ENCODE measurements at places on chromosomes 1 and 21. TPM values are rescaled to one million over a fixed set of nuclear protein-coding genes. Genes with fewer than 3 reads are reported as not detected.
A peak's percentile ranks its signal among the peaks of the same experiment; 100 is the strongest.

The ADGRB2 gene
- 1.9 TPM for total RNA-seq

The S100B gene
- total RNA-seq, result not detected

The KRTAP12-2 gene
- not detected for total RNA-seq

The AMIGO1 gene
- total RNA-seq, result 6.6 TPM

The ZNF697 gene
- not detected for total RNA-seq

The CCDC30 gene
- 6.1 TPM for total RNA-seq

The OR2T33 gene
- total RNA-seq, result not detected

The ZNF648 gene
- not detected for total RNA-seq

DNA sequence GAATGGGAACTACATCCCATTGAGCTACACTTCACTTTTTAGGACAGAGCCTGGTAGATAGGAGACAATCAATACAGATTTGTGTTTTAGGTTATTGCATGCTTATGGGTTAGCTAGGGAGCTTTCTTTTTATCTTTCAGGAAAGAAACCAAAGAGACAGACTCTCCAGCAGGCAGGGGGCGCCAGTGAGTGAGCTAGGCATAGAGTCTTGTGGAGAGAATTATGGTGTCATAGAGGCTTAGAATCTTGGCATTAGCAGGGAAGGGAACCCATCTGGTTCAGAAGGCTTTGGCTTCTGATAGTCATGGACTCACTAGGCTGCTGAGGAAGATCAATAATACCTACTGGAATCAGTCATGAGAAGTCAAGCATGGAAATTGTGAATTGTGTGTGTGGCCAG is at the start of gene SMCP:
SMCP (plus strand) TSS at position 281 of the 400 bp plus-strand sequence. CDS start 6,101 bp downstream, outside the sequence.
- H3K27ac ChIP-seq, result no peak within 1 kb of the TSS
- peak; percentile 11 for DNase-seq

DNA sequence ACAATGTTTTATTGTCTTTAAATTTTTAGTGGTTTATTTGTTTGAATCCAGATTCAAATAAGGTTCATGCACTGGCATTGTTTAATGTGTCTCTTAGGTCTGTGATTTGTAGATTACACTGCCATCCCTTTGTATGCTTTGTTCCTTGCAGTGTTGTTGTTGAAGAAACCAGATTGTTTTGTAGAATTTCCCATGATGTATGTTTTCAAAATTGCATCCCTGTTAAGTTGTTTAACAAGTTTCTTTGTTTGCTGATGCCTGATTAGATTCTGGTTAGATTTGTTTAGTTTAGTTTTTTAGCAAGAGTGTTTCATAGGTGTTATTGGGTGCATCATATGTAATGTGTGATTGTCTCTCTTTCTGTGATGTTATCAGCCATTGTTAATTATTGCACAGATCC is 5.5 kb upstream of the AVPR1B start:
- H3K4me1 ChIP-seq, result peaks cover under 1% of the 10 kb centered on the region
- H3K4me3 ChIP-seq, result no peak overlapping the region
- no peak for DNase-seq
- H3K27ac ChIP-seq, result no peak overlapping the region
- H3K27me3 ChIP-seq, result peaks cover 32% of the 10 kb centered on the region

- no peak overlapping the region for H3K4me3 ChIP-seq
- no peak overlapping the region for H3K27ac ChIP-seq
- no peak for DNase-seq
- no peaks in the 10 kb centered on the region for H3K4me1 ChIP-seq
- H3K36me3 ChIP-seq, result no peaks in the 10 kb centered on the region
- no peaks in the 10 kb centered on the region for H3K27me3 ChIP-seq
Observed at GRCh38 chr1:238961790-238962189, 424.6 kb upstream of the CHRM3 start.

DNA sequence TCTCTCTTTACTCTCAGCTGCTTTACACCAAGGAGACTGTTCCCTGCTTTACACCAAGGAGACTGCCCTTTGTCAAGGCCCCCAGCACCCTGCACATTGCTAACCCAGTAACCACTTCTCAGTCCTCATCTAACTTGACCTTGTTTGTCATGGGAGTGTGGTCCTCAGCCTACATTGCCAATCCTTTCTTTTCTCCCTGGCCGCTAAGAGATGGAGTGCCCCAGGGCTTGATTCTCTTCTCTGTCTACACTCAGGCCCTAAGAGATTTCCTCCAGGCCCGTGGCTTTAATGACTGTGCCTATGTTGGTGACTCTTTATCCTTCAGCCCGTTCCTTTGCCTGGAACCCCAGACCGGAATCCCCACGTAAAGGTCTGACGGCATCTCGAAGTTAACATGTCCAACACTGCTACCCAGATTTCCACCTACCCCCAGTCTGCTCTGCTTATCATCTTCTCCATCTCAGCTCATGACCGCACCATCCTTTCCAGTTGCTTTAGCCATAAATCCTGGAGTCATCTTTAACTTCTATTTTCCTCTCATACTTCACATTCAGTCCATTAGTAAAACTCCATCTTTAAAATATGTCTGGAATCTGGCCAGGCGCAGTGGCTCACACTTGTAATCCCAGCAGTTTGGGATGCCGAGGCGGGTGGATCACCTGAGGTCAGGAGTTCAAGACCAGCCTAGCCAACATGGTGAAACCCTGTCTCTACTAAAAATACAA is 9.5 kb upstream of the SEMA4A start:
- H3K36me3 ChIP-seq, result no peaks in the 10 kb centered on the region
- H3K27ac ChIP-seq, result no peak overlapping the region
- peaks cover 11% of the 10 kb centered on the region for H3K4me1 ChIP-seq
- DNase-seq, result no peak
- H3K4me3 ChIP-seq, result no peak overlapping the region

- H3K36me3 ChIP-seq, result no peaks in the 10 kb centered on the region
- no peaks in the 10 kb centered on the region for H3K4me1 ChIP-seq
- no peaks in the 10 kb centered on the region for H3K27me3 ChIP-seq
- DNase-seq, result peak; percentile 39
- no peak overlapping the region for H3K27ac ChIP-seq
- H3K4me3 ChIP-seq, result no peak overlapping the region
Observed at GRCh38 chr1:54810153-54810942, 9.2 kb upstream of the TTC22 start.

DNA sequence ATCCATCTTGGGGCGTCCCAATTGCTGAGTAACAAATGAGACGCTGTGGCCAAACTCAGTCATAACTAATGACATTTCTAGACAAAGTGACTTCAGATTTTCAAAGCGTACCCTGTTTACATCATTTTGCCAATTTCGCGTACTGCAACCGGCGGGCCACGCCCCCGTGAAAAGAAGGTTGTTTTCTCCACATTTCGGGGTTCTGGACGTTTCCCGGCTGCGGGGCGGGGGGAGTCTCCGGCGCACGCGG is 282 bp upstream of the SOD1 start:
- no peak for DNase-seq

DNA sequence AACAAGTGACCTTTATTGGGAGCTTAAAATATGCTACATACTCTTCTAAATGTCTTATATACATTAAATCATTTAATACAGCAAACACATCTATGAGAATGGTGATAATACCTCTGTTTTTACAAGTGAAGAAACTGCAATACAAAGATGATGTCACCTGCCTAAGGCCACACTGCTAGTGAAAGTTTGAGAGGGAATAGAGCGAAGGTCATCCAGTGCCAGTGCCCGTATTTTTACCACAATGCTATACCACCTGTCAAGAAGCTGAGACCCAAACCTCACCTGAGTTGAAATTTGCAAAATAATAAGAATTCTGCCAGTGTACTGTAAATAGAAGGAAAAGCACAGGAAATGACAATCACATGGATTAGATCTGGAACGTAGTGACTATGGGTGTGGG is 200.4 kb upstream of the TMPRSS15 start:
- no peak for DNase-seq
- H3K36me3 ChIP-seq, result no peaks in the 10 kb centered on the region
- no peak overlapping the region for H3K27ac ChIP-seq
- no peak overlapping the region for H3K4me3 ChIP-seq
- H3K27me3 ChIP-seq, result no peaks in the 10 kb centered on the region

GRCh38 chr1:115797486-115797885 is 29.0 kb upstream of the CASQ2 start:
- H3K27ac ChIP-seq, result no peak overlapping the region
- no peaks in the 10 kb centered on the region for H3K36me3 ChIP-seq
- no peak for DNase-seq
- H3K4me3 ChIP-seq, result no peak overlapping the region
- H3K27me3 ChIP-seq, result peaks cover 8% of the 10 kb centered on the region

GRCh38 chr1:193701759-193702158 is 515.3 kb upstream of the B3GALT2 start:
- no peaks in the 10 kb centered on the region for H3K36me3 ChIP-seq
- no peak overlapping the region for H3K4me3 ChIP-seq
- H3K27me3 ChIP-seq, result no peaks in the 10 kb centered on the region

DNA sequence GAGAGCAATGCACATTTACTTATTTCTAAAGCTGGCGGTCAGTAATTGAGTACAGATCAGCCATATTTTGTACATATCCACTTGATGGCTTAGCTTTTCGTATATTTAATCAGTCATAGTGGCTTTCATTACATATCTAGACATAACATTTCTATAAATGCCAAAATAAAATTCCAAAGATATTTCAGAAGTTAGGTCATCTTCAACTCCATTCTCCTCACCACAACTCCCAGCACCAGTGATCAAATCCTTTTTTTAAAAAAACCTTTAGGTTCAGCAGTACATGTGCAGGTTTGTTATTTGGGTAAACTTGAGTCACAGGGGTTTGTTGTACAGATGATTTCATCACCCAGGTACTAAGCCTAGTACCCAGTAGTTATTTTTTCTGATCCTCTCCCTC is 53.9 kb upstream of the GNG4 start:
- H3K4me3 ChIP-seq, result no peak overlapping the region
- H3K27me3 ChIP-seq, result no peaks in the 10 kb centered on the region
- DNase-seq, result no peak
- no peak overlapping the region for H3K27ac ChIP-seq
- peaks cover 21% of the 10 kb centered on the region for H3K36me3 ChIP-seq

- peak overlapping the region; percentile 54 for H3K4me3 ChIP-seq
- H3K4me1 ChIP-seq, result peaks cover 6% of the 10 kb centered on the region
- peak overlapping the region; percentile 34 for H3K27ac ChIP-seq
- DNase-seq, result peak; percentile 28
- H3K36me3 ChIP-seq, result peaks cover 17% of the 10 kb centered on the region
Observed at GRCh38 chr1:53766194-53766742, 27.3 kb upstream of the GLIS1 start.

DNA sequence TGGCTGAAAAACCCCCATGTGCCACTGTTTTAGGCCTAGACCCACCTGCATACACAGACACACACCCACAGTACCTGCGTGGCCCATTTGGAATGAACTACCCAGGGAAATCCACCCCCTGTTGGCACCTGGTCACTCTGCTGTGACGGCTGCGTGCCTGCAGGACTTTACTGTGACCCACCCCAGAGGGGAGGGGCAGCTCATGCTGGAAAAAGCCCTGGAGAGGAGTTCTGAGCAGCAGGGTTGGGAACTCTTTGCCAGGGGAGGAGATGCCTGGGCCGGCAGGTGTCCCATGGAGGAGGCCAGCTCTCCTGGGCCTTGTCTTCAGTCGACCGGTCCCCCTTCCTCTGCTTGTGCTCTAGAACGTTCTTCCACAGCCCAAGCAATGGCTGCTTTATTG is 87.3 kb upstream of the CSF3R start:
- H3K4me1 ChIP-seq, result no peaks in the 10 kb centered on the region
- no peak overlapping the region for H3K27ac ChIP-seq
- H3K4me3 ChIP-seq, result no peak overlapping the region
- no peaks in the 10 kb centered on the region for H3K27me3 ChIP-seq
- no peaks in the 10 kb centered on the region for H3K36me3 ChIP-seq
- DNase-seq, result no peak

- no peak overlapping the region for H3K27ac ChIP-seq
- DNase-seq, result no peak
- no peak overlapping the region for H3K4me3 ChIP-seq
- no peaks in the 10 kb centered on the region for H3K36me3 ChIP-seq
Observed at GRCh38 chr21:36437745-36438128, 42.2 kb downstream of the CLDN14 start.
